Activated T-helper 1 cell treated with Interleukin-2 at 50 U/mL for 16 hours (primary cell): ENCODE measurements at places on chromosomes 4 and X.

DNA sequence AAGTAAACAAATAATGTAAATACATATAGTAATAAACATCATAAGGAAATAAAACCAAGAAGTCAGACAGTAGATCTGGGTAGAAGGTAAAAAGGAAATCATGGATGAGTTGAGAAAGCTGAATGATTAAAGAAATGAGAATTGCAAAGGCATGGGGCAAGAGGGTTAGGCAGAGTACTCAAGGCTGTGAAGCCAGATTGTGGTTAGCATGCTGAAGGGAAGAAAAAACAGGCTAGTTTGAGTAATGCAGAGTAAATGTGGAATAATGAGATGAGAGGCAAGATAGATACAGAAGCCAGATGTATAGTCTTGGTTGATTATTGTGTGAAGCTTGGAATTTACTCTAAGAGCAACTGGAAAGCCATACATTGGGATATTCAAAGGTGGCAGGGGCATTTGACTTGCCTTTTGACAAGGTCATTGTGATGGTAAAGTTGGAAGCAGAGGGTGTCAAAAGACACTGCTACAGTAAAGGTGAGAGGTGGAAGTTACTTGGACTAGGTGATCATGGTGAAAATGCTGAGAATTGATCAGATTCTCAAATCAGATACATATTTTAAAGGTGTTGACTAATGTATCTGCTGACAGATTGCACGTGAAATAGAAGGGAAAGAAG lies 307.0 kb downstream of the FSTL5 start:
- no peak for DNase-seq

GRCh38 chr4:85861064-85861765 lies 386.3 kb downstream of the ARHGAP24 start:
- no peak for DNase-seq

GRCh38 chr4:91519155-91519554 lies 784.6 kb upstream of the GRID2 start:
- DNase-seq, result no peak

DNA sequence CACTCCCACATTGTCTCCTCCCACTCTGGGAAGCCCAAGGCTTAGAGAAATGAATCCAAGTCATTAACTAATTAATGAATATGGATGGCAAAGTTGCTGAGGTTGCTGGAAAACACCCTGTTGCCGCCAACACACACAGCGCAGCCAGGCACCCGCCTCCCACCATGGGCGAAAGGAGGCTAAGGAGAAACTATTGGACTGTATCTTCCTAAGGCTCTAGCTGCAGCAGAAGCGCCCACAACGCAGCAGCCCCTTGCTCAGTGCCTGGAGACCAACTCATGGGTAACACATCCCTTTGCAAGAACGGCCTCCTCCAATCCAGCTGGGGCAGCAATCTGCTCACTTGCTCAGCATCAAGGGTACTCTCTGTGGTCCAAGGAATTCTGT lies 34.2 kb downstream of the TSC22D3 start:
- DNase-seq, result no peak

GRCh38 chr4:71187404-71188155 lies 151.2 kb upstream of the SLC4A4 start:
- no peak for DNase-seq

DNA sequence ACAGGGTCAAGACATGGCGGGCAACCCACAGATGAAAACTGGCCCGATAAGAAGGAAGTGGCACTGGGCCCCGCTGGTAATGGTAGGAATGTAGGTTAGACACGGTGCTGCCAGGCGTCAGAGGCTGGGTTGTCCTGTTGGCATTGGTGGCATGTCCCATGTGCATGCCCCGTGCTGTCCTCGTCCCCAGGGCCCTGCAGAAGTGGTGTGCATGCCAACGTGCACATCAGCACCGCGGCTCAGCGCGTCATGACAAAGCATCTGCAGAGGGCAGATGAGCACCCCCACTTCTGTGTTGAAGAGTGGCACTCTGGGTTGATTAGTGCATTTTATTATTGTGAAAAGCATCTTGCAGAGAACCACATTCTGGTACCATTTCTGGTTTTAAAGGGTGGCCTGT lies 35.6 kb downstream of the NELFA start:
- DNase-seq, result no peak

- no peak for DNase-seq
Observed at GRCh38 chr4:189530848-189531247, 409.8 kb upstream of the FRG1 start.
